ENCODE measurements at places on chromosomes 16 and 17. TPM values are rescaled to one million over a fixed set of nuclear protein-coding genes. Genes with fewer than 3 reads are reported as not detected.

Gene WWP2
- 20.7 TPM for total RNA-seq

Gene SOX8
- total RNA-seq = 1.8 TPM

Gene LRRC37A
- total RNA-seq = 1.6 TPM

Gene SAMD14
- 2.4 TPM for total RNA-seq

Gene CD68
- total RNA-seq = 43.3 TPM

Gene NTN3
- 0.50 TPM for total RNA-seq

Gene DNAI2
- not detected for total RNA-seq

Gene EFCAB5
- total RNA-seq = 1.1 TPM

Gene HOXB1
- total RNA-seq = not detected

Gene IGSF6
- total RNA-seq = 1.6 TPM

Gene TBC1D3K
- total RNA-seq = not detected

Gene CCL17
- not detected for total RNA-seq

Gene ZACN
- not detected for total RNA-seq

Gene GINS2
- total RNA-seq = 1.1 TPM

Gene ARL5C
- not detected for total RNA-seq

Gene TSNAXIP1
- total RNA-seq = 0.85 TPM

Gene KIF2B
- not detected for total RNA-seq

Gene KRTAP9-8
- total RNA-seq = not detected

Gene PLA2G10
- total RNA-seq = not detected

Gene PRAC1
- not detected for total RNA-seq

Gene FN3K
- 66.8 TPM for total RNA-seq

Gene C1QL1
- 1.6 TPM for total RNA-seq

Gene KRT10
- 74.9 TPM for total RNA-seq

Gene GNGT2
- 1.9 TPM for total RNA-seq

Gene HP
- 3.1 TPM for total RNA-seq

Gene CRAMP1
- 13.2 TPM for total RNA-seq
